ENCODE measurements at places on chromosomes 16 and 17.

GRCh38 chr17:35856603-35857002 is 12.1 kb downstream of the HEATR9 start:
- no peak for DNase-seq

DNA sequence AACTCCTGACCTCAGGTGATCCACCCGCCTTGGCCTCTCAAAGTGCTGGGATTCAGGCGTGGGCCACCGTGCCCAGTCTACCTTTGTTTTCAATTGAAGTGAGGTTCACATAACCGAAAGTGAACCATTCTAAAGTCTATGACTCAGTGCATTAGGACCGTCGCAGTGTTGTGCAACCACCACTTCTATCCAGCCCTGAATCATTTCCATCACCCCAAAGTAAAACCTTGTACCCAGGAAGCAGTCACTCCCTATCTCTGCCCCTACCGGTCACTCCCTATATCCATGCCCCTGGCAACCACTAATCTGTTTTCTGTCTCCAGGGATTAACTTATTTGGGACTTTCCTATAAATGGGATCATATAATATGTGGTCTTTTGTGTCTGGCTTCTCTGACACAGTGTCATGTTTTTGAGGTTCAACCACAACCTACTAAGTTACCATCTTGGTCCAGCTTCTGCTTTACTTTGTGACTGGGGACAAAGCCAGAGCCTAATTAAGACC is 28.3 kb upstream of the CDC42EP4 start:
- DNase-seq, result no peak

DNA sequence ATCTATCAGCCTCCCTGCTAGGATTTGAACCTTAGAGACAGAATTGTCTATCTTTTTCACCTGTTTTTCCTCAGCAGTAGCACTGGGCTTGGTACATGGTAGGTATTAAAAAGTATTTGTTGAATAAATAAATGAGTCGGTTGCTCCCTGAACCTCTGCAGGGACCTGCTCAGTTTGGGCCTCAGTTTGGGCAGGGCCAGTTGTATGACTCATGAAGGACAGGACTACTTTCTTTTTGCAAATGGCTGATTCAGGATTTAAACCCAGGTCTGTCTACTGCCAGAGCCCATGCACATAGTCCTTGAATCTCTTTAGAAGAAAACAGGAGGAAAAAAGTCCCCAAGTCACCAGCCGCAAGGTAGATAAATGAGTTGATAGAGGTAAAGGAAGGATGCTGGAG is 3.1 kb downstream of the MMP2 start:
- DNase-seq, result no peak

GRCh38 chr16:1572673-1573072 is 39.2 kb downstream of the IFT140 start:
- DNase-seq, result no peak
